AG10803 (cell line): ENCODE measurements at places on chromosomes 1 and 21.

DNA sequence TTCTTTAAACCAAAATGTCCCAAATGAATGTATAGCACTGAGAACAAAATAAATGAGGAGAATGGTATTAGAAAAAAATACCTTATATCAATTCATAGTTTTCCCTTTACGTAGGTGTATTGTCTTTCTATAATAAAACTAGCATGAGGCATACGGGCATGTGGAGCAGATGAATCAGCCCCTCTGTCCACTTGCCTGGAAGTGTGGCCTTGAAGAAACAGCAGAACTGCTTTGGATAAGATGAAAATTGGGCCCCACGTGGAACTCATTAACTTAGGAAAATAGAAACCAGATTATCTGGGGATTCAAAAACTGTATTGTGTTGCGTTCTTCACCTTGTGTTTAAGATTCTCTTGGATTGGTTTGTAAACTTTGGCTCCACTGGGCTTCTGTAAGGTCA, 356.8 kb upstream of the B3GALT2 start:
- DNase-seq = peak; percentile 15

- peak; percentile 34 for DNase-seq
Measured at GRCh38 chr1:89598450-89599331, 34.2 kb upstream of the LRRC8C start.

DNA sequence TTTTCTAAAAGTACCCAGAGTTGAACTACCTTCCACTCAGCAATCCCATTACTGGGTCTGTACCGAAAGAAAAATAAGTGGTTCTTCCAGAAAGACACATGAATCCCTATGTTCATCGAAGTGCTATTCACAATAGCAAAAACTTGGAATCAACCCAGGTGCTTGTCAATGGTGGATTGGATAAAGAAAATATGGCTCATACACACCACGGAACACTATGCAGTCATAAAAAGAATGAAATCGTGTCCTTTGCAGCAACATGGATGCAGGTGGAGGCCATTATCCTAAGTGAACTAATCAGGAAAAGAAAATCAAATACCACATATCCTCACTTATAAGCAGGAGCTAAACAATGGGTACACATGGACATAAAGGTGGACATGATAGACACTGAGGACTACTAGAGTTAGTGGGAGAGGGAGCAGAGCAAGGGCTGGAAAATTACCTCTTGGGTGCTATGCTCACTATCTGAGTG, 32.9 kb upstream of the JUN start:
- no peak for DNase-seq

DNA sequence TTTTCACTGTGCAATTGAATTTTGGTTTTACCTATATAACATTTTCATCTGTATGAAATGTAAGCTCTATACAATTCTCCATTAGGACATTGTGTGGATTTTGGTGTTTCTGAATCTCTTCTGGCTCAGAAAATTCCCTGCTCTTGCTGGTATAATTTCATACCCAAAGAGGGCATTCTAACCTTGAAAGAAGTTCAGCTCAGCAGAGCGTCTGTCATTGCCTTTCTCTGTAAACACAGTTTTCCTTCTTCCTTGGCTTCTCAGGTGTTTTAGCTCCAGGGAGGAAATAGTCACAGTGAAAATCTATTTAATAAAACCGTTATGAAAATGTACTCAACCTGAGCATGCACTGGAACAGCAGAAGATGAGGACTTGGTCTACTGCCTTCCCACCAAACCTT, 16.0 kb downstream of the DISC1 start:
- DNase-seq = no peak

DNA sequence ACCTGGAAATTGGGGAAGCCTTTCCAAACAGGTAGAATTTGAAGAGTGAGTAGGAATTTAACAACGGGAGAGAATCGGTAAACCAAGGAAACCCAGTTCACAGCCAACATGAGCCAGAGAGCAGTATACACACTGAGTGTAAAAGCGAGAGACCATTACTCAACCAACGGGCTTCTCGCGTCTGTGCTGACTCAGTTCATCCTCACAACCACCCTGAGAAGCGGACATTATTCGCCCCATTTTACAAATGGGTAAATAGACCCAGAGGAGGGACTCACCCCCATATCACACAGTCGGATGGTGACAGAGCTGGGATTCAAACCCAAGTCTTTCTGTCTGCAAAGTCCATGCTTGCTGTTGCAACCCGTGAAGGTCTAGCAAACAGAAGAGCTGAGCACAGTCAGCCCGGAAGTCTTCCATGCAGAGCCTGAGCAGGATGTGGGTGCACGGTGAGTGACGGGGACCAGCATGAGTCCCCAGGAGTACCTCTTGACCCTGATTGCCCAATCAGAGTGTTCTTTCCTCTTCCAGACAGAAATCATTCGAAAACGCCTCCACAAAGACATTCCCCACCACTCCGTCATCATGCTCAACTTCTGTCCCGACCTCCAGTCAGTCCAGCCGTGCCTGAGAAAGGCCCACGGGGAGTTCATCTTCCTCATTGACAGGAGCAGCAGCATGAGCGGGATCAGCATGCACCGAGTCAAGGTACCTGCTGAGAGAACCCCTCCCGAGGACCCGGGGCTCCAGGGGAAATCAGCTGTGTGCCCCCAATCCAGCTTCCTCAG, 32.3 kb downstream of the VWA5B1 start:
- DNase-seq = no peak

- DNase-seq = peak; percentile 55
Measured at GRCh38 chr1:33010932-33011731, 25.6 kb downstream of the AK2 start.

DNA sequence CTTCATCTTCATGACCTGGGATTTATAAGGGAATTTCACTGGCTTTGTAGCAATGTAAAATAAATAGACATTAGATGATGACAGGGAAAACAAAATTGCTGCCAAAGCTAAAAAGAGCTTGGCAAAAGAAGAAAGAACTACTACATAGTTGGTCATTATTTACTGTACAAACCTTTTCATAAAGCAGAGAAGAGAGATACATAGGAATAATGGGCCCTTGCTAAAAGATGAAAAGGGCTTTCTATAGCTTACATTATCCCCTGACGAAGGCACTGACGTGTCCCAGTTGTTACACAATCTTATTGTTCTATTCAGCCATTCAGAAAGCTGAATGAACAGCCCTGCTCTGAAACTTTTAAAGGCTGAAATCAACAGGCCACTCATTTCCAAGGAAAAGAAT, 57.1 kb downstream of the ZC3H11B start:
- DNase-seq = peak; percentile 6

DNA sequence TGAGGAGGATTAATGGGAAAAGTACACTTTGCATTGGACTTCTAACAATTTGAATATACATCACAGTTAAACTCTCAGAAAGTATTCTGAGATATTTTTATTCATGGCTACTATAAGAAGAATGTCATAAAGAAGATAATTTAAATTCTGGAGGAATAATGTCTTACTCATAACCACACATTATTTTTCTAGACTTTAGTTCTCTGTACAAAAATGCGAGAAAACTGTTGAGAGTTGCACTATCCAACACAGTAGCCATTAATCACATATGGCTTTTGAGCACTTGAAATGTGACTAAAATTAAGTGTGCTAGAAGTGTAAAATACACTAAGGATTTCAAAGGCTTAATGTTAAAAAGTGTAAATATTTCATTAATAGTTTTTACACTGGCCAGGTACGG, 53.8 kb downstream of the CRB1 start:
- no peak for DNase-seq

DNA sequence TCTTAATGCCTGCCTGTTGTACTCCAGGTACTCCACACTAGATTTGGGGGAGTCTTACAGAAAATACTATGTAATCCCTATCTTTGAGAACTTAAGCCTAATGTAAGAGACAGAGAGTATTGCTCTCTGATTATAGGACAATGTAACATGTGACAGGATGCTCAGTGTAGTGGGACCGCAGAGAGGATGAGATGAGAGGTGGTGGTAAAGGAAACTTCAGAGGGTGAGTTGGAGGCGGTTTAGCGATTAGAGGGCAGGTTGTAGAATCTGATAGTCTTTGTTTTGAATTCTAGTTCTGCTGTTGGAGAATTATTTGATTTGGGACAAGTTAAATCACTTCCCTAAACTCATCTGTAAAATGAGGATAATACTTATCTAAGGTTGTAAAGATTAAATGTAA, 5.4 kb downstream of the SOAT1 start:
- DNase-seq = no peak

DNA sequence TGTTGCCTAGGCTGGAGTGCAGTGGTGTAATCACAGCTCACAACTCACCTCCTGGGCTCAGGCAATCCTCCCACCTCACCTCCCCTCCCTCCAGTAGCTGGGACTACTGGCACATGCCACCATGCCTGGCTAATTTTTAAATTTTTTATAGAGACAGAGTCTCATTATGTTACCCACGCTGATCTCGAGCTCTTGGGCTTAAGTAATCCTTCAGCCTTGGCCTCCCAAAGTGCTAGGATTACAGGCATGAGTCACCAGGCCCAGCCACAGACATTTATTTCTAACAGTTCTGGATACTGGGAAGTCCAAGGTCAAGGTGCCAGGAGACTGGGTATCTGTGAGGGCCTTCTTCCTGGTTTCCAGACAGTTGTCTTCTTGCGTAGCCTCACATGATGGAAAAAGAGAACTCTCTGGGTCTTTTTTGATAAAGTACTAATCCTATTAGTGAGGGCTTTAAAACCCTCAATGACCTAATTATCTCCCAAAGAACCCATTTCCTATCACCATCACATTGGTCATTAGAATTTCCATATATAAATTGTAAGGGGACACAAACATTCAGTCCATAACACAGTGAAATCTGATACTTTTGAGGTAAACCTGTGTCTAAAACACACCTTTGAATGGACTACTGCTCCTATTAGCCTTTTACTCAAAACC, 67.9 kb downstream of the PHACTR4 start:
- peak; percentile 87 for DNase-seq

GRCh38 chr1:174040387-174040786, 18.2 kb upstream of the RC3H1 start:
- DNase-seq = peak; percentile 59

GRCh38 chr1:4684864-4685522, 30.6 kb downstream of the AJAP1 start:
- no peak for DNase-seq

DNA sequence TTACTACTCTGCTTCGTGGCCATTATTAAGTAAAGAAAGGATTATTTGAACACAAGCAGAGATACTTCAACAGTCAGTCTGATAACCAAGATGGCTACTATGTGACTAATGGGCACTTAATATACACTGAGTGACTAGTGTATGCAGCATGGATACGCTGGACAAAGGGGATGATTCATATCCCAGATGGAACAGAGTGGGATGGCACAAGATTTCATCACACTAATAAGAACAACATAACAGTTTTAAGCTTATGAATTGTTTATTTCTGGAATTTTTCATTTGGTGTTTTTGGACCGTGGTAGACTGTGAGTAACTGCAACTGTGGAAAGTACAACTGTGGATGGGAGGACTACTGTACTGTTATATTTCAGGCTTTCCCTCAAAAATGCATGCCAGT, 9.4 kb downstream of the ZCCHC17 start:
- peak; percentile 95 for DNase-seq

GRCh38 chr21:39018730-39019129, 164.5 kb downstream of the PSMG1 start:
- DNase-seq = no peak

DNA sequence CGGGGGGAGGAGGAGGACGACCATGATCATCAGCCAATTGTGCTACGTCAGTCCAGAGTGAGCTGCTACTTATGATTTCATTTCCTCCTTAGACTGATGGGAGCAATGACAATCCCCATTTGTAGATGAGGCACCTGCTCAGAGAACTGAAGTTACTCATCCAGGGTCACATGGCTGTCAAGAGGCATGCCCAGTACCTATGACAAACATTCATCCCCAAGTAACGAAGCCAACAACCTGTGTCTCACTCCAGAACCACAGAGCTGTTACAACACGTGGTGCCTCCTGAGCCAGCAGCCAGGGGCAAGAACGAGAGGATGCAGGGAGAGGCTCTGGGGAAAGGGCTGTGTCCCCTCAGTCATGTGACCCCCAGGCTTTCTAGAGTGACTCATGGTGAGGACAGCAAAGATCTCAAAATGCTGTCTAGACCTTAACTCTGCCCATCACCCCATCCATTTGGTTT, 93.6 kb downstream of the SIM2 start:
- no peak for DNase-seq

- peak; percentile 70 for DNase-seq
Measured at GRCh38 chr1:1305300-1306069, 2.2 kb downstream of the ACAP3 start.

GRCh38 chr1:179953974-179954492, 577 bp upstream of the CEP350 start:
- peak; percentile 63 for DNase-seq

DNA sequence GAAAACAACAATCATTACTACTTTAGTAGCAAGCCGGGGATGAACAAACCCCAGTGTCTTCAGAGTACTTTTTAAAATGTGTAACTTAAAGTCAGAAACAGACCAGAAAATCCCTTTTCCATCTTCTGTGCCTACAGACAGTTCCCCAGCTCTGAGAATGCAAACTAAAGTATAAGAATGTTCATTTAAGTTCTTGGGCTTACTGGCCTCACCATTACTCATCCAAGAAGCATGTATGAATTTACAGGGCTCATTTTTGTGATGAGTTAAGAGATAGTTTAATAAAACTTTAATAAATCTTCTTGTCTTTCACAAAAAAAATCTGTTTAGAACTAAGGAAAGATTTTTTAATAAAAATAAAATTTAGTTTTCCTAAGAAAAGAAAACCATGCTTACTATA, 4.6 kb downstream of the LPGAT1 start:
- DNase-seq = peak; percentile 79

- DNase-seq = peak; percentile 84
Measured at GRCh38 chr1:67889953-67890567, 56.8 kb upstream of the GNG12 start.

DNA sequence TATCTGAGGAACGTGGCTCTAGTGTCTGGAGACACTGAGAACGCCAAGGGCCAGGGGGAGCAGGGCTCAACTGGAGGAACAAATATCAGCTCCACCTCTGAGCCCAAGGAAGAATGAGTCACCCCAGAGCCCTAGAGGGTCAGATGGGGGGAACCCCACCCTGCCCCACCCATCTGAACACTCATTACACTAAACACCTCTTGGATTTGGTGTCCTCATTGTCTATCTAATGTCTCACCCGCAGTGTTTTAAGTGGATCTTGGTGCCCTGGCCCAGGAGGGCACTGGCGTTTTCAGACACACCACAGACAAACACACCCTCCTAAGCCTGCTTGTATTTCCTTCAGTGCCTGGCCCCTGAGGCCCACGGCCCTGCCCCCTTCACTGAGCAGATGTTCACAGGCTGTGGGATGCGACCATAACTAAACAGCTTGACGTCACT, 2.2 kb upstream of the FALEC start:
- peak; percentile 71 for DNase-seq
